ENCODE measurements at places on chromosomes 16 and 17.

GRCh38 chr16:83211711-83212110, 584.9 kb downstream of the CDH13 start:
- no peak for DNase-seq

- no peak for DNase-seq
Measured at GRCh38 chr16:31698901-31699300, 171.2 kb downstream of the AHSP start.

- DNase-seq: no peak
Measured at GRCh38 chr17:5701381-5701780, 117.1 kb upstream of the NLRP1 start.

DNA sequence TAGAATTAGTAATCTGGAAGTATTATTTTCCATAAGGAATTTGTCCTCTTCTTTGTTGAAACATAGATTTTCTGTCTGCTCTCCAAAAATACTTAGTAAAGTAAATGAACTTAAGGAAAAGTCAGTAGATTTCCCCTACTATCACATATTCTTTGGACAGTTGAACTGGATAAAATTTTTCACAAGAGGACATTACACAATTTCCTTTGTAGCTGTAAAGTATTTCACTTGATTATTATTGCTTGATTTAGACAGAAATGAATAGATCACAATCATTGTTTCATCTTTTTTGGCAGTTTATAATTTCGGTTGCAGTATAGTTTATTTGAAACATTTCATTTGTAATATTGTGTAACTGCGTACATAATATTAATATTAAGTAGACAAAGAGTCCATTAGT, 12.5 kb downstream of the CYB5B start:
- DNase-seq: no peak

DNA sequence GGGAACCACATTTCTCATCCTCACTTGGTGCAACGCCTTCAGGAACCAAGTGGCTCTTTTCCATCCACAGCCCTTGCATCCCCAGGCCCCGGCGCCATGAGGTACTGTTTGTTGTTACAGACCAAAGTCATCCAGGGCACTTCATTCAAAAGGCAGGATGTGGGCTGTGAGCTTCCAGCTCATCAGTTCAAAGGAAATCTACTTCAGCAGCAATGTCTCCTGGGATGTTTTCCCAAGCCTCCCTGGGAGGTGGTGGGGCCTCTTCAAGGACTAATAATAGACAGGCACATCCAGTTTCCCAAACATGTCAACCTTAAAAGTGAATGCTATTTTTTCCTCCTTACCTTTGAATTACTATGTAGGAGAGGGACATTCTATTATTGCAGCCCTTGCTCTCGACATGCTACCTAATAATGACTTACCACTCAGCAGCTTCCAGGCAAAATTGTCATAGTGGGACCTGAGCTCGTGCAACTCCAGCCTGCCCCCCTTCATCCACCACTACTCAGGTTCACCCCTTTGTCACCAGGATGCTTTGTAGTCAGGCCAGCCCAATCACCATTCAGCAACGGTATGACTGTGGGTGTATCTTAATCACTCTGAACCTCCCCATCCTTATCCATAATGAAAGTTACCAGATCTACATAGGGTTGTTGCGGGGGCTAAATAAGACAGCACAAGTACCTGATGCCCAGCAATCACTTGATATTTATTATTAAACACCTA, 1.7 kb upstream of the PRKCB start:
- DNase-seq: no peak

- DNase-seq: no peak
Measured at GRCh38 chr16:651844-652243, 2.7 kb downstream of the WDR90 start.

GRCh38 chr17:32445971-32446370, 1.7 kb downstream of the PSMD11 start:
- DNase-seq: no peak

DNA sequence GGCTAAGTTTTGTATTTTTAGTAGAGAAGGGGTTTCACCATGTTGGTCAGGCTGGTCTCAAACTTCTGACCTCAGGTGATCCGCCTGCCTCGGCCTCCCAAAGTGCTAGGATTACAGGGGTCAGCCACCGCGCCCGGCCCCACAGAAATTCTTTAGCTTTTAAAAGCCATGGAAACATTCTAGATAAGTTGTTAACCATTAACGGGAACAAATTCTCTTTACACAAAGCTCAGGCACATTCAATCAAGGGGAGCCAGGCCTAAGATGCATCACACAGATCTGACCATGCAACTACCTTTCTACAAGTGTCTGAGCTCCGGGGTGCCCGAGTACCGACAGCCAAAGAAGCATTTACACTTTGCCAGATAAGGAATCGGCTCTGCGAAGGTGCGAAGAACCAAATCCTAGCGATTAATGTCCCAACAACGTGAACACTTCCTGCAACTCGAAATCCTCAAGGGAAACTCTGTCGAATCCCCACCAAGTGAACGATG, 1.0 kb downstream of the EMC8 start:
- no peak for DNase-seq

- DNase-seq: no peak
Measured at GRCh38 chr17:40541060-40541872, 24.0 kb downstream of the CCR7 start.

DNA sequence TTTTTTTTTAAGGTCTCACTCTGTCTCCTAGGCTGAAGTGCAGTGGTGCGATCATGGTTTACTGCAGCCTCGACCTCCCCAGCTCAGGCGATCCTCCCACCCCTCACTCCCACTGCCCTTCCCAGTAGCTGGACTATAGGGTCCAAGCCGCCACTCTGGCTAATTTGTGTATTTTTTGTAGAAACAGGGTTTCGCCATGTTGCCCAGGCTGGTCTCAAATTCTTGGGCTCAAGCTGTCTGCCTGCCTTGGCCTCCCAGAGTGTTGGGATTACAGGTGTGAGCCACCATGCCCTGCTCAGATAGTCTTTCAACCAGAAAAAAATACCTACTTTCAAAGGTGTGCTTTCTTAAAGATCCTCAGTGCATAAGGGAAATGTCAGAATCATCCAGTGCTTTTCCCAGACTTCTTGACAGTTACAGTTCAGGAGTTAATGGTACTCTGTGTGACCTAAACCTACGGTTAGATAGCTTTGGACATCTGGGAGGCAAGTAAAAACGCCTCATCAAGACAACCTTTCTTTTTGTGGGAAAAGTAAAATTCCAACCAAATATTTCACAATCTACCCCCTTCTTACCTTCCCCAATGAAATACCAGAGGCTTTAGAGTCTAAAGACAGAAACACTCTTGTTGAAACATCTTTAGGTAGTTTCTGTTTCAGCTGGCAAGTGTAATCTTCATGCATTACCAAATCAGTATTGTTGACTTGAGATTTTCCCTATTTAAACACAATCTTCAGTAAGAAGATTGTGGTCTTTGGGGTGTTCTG, 6.8 kb downstream of the RSPRY1 start:
- DNase-seq: no peak

DNA sequence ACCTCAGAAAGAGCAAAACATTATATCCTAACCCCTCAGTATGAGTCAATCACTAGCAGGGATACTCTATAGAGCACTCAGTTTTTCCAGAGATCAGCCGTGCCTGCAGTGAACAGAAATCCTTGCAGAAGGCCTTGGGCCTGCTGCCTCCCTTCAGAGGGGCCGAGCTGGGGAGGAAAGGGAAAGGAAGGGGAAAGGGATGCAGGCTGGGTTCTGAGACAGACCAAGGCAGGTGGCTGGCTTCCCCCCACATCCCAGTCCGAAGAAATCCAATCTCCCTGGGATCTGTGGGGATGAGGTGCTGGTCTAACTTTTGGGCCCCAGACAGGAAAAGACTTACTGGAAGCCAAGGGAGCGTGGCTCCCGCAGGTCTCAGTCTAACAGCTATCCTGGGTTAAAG, 25.3 kb downstream of the SRL start:
- DNase-seq: no peak

DNA sequence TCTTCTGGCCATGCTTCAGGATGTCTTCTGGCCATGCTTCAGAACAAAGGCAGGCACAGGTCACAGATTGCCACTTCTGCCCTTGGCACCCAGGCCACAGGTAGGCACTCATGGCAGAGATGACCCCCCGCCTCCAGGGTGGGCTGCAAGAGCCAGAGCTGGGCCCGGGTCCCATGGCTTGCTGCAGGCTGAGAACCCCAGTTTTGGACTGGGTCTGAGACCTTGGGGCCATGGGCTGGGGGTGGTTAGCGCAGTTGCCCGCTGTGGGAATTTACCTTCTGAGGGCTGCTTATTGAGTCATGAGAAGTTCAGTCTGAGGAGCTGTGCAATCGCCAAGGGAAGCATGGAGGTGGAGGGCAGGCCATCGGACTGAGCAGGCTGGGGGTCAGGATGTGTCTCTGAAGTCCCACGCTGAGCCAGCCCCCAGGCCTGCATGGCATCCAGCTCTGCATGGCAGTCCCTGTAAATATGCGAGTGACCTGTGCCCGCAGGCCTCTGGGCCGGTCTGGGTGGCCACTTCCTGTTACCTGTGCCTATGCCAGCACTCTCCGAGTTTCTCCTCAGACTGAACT, 1.7 kb downstream of the ANKRD13B start:
- no peak for DNase-seq

GRCh38 chr17:32917081-32917480, 10.9 kb upstream of the TMEM98 start:
- no peak for DNase-seq

- DNase-seq: peak; percentile 56
Measured at GRCh38 chr16:57988929-57989328, 11.5 kb downstream of the ZNF319 start.

DNA sequence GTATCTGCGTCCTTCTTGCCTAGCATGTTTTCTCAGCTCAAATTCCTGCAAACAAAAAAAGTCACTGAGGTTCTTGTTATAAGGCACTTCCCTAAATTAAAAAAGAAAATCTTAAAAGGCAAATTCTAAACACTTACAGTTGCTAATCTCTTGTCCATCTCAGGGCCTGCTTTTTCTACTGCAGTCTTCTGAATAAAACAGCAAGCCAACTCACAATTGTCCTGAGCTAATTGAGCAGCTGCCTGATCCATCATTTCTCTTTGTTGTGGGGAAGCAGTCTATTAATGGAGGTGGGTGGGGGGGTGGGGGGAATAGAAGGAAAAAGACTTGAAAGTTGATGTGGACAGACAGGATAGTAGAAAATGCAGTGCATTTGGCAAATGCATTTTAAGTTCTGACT, 27.0 kb downstream of the SETD6 start:
- DNase-seq: no peak

GRCh38 chr16:53787423-53787822, 83.5 kb downstream of the FTO start:
- DNase-seq: no peak

GRCh38 chr17:75774471-75774990, 9.5 kb upstream of the GALK1 start:
- DNase-seq: no peak

DNA sequence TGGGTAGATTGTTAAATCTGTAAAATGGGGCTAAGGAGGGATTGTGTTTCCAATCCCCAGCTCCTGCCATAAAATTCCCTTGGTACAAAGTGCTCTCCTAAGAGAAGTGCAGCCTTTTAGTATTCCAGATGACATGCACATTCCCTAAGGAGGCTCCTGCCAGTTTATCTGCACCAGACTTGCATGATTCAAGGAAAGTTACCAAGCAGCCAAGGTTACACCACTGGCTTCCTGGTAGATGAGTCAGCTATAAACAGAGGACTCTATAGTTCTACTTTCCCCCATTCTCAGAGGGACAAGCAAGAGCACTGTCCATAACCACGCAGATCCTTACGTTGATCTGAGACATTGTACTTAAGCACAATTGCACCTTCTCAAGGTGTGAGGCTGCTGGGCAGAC, 1.9 kb downstream of the CALB2 start:
- DNase-seq: no peak

GRCh38 chr16:363110-363765, 7.1 kb downstream of the MRPL28 start:
- DNase-seq: no peak

- no peak for DNase-seq
Measured at GRCh38 chr16:66539623-66540469, 10.1 kb downstream of the TK2 start.

- peak; percentile 90 for DNase-seq
Measured at GRCh38 chr16:9138731-9139501, 47.5 kb downstream of the HAPSTR1 start.

DNA sequence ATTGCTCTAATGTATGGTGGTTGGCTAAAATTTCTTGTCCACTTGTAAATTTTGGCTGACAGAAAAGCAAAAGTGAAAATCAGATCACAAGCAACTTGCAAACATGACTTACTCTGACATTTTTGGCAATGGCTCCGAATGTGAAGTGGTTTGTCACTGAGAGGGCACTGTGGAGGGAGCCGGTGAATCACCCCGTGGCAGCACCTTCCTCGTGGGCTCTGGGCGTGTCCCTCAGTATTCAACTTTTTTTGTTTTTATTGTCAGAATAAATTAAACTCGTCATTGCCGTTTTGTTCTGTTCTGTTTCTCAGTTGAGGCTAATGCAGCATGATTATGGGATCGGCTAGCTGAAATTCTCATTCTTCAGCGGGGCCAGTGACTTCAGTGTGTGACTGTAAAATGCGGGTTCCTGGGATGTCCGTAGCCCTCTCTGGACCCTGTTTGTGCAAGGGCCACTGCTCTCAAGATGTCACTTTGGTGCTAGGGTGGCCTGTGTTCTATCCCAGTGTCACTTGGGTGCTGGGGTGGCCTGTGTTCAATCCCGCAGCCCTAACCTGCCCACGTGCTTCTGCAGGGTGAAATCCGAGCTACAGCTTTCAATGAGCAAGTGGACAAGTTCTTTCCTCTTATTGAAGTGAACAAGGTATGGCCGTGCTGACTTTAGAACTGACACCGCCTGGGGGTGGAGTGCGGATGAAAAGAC, 48.8 kb downstream of the RPA1 start:
- DNase-seq: no peak

DNA sequence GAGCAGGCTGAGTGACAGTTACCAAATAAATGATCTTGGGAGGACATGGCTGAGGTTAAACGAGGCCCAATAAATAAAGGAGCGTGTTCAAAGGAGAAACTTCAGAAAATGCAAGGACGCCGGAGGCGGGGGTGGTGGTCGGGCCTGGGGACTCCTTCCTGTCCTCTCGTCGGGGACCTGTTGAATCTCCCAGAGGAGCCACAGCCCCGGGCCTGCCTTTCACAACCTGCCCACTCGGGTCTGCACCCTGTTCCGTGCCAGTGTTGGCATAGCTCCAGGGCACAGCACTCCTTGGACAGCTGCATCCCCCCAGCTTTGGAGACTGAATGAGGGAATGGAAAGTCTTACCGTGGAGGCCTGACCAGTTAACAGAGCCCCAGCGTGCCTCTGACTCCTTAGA, 8.1 kb upstream of the TBX4 start:
- no peak for DNase-seq

- peak; percentile 81 for DNase-seq
Measured at GRCh38 chr17:75753514-75754377, 11.2 kb downstream of the GALK1 start.

GRCh38 chr17:8822401-8823035, 23.4 kb upstream of the MFSD6L start:
- DNase-seq: no peak
